ENCODE measurements at places on chromosomes 13 and 19.

- DNase-seq = no peak
Observed at GRCh38 chr19:11659612-11660011, 62.3 kb downstream of the ZNF627 start.

- DNase-seq = no peak
Observed at GRCh38 chr13:97000295-97000925, 6.1 kb upstream of the OXGR1 start.

GRCh38 chr19:7925171-7925851 lies 624 bp downstream of the CTXN1 start:
- peak; percentile 13 for DNase-seq

- DNase-seq = no peak
Observed at GRCh38 chr19:47275791-47276461, 1.2 kb downstream of the INAFM1 start.

GRCh38 chr13:23642110-23642509 lies 71.9 kb downstream of the TNFRSF19 start:
- no peak for DNase-seq

GRCh38 chr19:43526884-43527859 lies at the start of gene ETHE1:
Gene ETHE1, minus strand, starts transcription at chr19:43527201. Its CDS starts 24 bp downstream, at chr19:43527177.
- peak; percentile 62 for DNase-seq

- no peak for DNase-seq
Observed at GRCh38 chr13:28425793-28426192, 69.1 kb downstream of the FLT1 start.

- DNase-seq = no peak
Observed at GRCh38 chr13:37349916-37350315, 244.5 kb upstream of the CSNK1A1L start.

DNA sequence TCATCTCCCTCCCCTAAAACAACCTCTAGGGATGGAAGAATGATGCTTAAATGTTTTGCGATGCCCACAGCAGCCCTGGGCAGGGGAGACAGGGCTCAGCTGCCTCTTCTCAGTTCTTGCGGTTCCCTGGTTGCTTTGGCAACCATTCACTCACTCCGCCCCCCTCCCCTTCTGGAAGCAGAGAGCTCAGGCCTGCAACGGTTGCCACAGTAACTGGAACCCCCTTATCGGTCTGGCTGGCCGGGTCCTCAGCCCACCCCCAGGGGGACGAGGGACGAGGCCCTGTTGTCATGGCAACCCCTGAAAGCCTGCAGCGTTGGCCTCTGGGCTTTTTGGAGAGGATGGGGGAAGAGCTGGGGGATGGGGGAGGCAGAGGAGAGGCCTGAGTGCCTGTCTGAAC lies 19.5 kb downstream of the NOVA2 start:
- no peak for DNase-seq

DNA sequence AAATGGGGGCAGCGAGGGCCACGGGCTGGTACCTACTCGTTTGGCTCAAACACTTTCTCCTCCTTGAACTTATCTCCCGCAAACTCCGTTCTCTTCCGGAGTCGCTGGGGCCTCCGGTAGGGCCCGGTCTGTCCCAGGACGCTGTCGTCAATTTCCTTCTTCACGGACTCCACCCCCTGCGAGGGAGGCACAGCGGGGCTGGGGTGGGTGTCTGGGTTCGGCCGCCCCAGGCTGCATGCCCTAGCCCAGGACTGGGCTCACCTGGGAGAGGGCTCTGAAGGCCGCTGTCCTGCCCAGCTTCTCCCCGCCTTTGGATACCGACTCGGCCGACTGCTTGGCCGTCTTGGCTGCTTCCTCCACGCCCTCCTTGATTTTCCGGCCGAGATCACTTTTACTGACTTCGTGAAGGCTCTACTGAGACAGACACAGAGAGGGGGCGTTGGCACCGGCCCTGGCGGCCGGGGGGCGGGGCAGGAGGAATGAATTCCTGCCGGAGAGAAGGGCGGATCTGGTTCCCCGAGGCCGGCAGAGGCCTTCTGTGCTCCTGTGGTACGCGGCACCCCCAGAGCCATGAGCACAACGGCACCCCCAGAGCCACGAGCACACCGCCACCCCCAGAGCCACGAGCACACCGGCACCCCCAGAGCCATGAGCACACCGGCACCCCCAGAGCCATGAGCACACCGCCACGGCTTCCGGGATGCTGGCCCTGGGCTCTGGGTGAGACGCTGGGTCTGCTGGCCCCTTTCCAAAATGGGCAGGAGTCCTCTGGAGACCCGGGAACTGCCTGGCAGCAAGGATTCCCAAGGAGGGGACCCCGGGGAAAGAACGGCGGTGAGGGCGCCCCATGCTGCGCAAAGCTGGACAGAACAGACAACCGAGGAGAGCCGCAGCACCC lies 8.1 kb upstream of the CTXN1 start:
- no peak for DNase-seq

DNA sequence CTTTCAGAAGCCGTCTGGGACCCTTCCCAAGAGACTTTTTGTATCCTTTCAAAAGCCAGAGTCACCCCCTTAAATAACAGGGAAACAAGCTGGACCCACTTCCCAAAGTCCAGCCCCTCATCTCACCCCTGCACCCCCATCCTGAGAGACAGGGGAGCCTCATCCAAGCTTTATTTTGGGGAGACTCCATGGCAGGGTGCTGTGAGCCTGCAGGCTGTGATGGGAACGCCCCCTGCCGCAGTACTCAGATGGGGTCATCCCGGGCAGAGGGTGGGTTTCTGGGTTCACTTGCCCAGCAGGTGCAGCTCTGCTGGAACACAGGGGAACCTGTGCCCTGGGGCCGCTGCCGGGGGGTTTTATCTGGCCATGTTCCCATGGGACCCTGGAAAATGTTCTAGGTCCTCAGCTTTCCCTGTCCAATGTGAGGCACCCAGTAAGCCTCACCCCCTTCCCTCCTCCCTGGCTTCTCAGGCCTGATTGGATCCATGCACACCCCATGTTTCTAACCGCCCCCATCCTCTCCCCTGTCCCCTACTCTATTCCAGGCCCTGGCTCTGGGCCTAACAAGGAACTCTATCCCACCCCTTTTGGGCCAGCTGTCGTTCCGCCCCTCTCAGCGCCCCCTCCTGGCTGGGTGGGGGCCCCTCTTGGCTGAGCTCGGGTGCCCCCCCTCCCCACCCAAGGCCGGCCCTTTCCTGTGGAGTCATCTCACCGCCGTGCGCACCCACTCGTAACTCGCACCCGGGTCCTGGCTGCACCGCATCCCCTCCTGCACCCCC lies 1.0 kb downstream of the HIF3A start:
- peak; percentile 48 for DNase-seq

DNA sequence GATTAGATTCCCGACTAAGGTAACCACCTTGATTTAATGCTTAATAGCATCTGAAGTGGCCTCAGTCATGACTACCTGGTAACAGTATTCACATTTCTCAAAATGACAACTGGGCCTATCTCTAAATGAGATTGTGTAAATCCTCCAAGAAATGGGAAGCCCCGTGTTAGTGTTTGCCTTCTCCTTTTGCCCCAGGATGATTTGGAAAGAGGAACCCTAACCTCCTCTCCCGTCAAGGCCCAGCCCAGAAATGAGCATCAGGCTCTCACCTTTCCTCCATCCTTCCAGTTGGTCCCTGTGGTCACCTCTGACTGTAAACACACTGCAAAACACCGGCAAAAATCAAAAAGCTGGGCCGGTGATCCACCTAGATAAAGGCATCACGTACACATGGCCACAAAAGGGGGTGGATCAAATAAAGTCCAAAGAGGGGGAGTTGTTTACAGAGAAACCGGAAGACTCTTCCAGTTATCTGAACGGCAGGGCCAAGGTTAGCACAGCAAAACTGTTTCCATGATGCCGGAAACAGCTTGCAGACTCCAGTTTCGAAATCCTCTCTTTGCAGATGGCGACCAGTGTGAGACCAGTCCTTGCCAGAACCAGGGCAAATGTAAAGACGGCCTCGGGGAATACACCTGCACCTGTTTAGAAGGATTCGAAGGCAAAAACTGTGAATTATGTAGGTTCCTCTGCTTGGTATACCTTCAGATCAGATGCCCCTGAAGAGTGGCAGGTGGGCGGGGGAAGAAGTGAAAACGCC lies 16.4 kb downstream of the F10 start:
- no peak for DNase-seq

DNA sequence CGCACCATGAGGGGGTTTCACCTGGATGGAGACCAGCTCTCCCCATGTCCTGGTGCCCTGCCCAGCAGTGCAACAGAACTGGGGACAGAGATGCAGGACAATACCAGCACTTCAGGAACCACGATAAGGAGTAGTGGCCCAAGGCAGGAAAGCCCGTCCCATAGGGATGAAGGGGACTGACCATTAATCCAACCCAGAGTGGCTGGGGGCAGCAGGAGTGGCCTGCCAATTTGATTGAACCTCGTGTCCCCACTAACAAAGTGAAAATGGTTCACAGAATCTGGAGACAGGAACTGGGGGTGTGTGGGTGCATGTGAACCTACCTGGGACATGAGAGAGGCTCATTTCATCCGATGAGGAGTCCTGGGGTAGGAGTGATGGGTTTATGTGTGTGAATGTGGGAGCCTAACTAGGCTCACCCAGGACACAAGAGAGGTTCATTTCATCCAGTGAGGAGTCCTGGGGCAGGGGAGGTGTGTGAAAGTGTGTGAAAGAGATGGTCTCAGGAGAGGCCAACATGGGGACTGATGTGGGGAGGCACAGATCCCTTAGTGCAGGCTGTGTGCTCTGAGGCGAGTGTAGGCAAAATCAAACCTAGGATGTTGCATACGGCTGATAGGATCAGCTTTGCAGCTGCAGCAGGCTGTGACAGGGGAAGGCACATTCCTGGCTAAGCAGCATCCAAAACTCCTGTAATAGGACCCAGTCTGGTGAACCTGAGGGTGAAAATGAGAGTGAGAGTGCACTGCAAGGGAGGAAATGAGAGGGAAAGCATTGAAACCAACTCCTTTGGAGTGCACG lies 98.2 kb downstream of the ZNF429 start:
- DNase-seq = no peak

- no peak for DNase-seq
Observed at GRCh38 chr13:95382411-95382810, 81.2 kb upstream of the ABCC4 start.

DNA sequence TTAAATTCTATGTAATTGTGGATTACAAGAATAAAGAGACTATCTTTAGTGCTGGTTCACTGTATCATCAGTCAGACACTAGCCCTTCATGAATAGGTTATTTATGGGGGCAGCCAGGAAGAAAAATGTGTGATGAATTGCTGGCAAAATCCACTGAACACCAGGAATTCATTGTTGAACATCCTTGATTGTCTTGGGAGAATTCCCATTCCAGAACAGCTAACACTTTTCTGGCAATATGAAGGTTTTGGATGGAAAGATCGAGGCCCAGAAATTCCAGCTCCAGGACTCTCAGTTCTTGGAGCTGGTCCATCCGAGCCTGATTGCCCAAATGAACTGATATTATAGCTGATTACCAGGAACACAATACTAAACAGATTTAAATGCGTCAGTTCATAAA lies 11.5 kb upstream of the SPART start:
- no peak for DNase-seq

- DNase-seq = no peak
Observed at GRCh38 chr13:110258876-110259631, 47.9 kb downstream of the COL4A1 start.

DNA sequence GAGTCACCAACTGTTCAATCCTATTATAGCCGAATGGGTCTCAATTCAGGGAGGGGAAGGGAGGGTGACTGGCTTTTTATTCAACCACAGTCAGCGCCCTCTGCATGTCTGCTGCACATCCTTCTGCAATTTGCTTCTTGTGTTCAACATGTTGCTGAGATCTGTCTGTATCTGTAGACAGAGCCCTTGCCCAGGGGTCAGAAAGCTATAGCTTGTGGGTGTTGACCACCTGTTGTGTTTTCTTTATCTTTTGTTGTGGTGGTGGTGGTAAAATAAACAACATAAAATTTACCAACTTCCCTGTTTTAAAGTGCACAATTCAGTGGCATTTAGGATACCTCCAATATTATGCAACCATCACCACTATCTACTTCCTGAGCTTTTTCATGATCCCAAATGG lies 12.2 kb downstream of the PPP1R12C start:
- DNase-seq = no peak

- no peak for DNase-seq
Observed at GRCh38 chr13:94205896-94206295, 273.6 kb downstream of the DCT start.

DNA sequence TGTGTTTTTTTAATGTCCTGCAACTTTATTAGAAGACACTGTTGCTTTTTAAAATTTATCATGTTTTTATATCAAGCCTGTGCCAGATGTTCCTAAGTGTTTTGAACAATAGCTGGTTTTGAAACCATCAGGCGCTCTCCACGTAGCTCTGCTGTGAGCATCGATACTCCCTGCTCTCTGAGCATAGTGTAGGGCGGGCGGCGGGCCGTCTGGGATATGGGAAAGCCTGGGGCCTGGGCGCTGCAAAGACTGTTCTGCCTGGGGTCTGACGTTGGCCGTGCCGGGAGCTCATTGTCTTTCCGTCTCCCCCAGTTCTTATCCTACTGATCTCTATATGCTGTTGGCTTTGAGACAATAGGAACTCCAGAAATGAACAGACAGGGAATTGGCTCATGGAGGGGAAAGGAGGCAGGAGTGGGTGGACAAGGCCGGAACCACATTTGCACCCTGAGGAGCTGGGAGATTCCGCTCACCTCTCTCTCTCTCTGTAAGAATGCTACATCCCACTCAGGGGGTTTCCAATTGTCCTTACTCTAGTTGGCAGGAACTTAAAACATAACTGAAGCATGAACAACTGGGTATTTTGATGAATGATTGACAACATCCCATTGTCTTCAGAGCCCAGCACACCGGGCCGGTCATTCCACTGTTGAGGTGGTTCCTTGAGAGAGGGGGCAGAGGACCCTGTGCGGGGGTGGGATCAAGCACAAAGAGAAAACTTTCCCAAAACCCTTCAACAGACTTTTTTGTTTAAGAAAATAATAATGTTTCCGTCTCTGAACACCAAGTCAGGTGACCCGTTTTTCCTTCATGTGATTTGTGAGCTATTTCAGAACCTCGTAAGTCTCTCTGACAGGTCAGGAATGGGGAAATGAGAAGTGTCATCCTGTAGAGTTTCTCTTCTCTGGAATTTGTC lies 64.7 kb downstream of the COL4A2 start:
- no peak for DNase-seq

DNA sequence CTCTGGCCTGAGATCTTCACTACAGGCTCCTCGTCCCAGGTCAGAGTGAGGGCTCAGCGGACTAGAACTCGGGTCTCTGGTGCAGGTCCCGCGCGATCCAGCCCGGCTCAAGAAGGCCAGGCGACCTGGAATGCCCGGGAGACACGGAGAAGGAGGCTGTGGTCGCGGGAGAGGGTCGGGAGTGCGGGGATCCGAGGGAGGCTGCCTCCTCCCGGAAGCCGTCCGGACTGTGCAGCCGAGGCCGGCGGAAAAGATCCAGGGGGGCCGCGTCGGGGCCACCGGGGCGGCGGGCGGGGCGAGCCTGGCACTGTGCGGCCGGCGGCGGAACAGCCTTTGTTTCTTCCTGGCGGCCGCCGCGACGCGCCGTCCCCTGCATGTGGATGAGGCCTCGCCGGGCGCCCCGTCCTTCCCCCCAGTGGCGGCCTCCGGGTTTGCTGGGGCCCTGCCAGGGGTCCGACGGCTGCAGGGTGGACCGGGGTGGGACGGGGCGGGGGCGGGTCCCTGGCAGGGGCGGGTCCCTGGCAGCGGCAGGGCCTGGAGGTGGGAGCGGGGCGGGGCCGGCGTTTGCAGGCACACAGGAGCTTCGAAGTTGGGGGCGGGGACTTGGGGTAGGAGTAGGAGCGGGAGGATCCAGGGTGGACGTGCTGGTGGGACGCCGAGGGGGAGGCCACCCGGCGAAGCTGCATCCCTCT lies 1.0 kb upstream of the SLC7A10 start:
- no peak for DNase-seq
